Stimulated activated CD4-positive, alpha-beta T cell treated with anti-CD3 and anti-CD28 coated beads, Interleukin-4, amount 100 ng/mL, for 48 hours (primary cell): ENCODE measurements at places on chromosomes 7 and 10.

DNA sequence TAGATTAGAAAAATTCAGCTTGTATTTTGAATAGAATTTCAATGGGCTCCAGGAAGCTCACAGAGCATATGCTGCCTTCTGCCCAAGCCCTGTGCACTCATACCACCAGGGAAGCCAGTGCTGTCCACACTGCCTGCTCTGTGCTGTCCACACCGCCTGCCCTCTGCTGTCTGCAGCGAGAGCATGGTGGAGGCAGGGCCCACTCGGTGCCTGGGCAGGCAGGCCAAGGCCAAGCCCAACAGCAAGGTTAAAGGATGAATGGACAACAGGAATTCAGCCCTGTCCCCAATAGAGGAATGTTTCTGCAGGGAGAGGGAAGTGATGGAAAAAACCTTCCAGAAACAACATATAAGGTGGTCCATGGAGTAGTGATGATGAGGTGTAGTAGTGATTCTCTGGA lies 146.8 kb downstream of the GFRA1 start:
- DNase-seq, result no peak

GRCh38 chr10:47372726-47373125 lies 11.4 kb downstream of the ZNF488 start:
- no peak for DNase-seq

DNA sequence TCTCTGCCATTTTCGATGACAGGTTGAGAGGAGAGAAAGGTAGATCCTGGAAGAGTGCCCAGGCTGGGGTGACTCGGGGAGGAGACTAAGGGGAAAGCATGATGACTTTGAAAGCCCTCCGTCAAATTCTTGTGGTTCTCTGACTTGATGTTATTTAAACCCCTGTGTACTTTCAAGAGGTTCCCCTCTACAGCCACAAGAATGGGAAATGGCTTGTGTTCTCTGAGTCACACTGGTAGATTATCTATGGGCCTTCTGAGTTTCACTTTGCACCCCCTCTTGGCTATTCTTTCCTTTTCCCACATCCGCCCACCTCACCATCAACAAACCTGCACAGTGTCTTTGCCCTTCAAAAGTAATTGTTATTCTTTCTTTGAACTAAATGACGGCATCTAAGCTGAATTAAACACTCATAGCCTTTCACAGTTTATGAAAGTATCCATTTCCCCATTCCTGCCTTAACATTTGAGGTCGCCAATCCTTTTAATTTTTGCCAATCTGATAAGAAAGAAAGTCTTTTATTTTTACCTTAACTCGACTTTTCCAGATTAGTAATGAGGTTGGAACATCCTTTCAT lies 24.1 kb downstream of the PRF1 start:
- DNase-seq, result peak; percentile 61

GRCh38 chr10:126838316-126838715 lies 66.9 kb upstream of the DOCK1 start:
- no peak for DNase-seq

- DNase-seq, result no peak
These were observed 1.0 kb downstream of the CACNA2D1 start for GRCh38 chr7:82442492-82443035.

DNA sequence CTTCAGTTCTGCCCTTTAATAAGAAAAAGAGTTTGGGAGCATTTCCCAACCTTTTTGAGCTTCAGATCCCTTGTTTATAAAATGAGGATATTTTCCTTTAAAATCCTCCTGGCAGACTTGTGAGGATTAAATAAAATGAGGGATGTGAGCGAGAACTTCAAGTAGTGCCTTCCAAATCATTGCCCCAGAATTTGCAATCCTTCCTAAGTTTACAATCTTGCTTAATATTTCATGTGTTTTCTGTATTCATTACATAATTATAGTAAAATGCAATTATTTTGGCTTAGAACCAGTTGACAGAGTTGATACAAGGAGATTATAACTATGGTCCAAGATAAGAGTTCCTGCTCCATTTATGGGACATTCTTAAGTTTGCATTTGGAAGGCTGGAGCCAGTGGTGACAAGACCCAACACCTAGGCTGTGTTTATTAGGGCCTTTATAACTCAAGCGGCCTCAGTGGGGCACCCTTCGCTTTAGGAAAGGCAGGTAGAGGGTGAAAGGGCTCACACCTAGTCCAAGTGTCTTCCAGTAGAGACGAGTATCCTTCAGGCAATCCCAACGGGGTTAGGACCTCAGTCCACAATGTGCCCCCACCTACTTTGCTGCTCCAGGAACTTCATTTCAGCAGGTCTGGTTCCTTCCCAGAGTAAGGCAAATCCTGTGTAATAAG lies 317.5 kb downstream of the WDR11 start:
- DNase-seq, result no peak

- peak; percentile 24 for DNase-seq
These were observed 297.1 kb upstream of the NFE2L3 start for GRCh38 chr7:25854608-25855497.

DNA sequence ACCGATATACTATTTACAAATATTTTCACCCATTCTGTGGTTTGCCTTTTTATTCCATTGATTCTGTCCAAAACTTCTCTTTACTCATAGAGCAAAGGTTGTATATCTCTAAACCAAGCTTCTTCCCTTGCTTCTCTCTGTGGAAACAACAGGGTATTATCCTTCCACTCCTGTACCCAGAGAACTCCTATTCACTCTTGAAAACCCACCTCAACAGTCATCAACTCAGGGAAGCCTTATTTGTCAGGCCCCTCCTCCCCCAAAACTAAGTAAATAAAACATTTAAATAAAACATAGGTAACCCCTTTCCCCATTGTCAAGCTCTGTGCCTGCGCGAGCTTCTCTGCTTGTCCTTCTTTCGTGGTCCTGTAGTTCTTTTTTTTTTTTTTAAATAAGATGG lies 44.6 kb downstream of the GTF2IRD1 start:
- no peak for DNase-seq

DNA sequence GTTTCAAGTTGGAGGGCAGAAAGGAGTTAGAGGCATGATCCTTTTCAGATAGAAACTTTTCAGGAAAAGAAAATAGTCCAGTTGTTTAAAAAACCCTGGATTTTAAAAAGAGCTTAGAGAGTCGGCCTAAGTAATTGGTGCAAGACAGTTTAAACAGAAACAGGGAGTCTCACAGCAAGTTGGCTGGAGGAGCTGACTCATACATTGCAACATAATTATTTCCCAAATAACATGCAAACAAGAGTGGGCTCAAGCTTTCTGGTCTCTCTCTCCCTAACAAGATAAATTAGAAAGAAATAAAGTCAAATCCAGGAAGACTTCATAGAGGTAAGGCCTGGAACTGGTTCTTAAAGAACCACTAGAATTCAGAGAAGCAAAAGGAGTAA lies 100.3 kb upstream of the AGBL3 start:
- DNase-seq, result no peak

DNA sequence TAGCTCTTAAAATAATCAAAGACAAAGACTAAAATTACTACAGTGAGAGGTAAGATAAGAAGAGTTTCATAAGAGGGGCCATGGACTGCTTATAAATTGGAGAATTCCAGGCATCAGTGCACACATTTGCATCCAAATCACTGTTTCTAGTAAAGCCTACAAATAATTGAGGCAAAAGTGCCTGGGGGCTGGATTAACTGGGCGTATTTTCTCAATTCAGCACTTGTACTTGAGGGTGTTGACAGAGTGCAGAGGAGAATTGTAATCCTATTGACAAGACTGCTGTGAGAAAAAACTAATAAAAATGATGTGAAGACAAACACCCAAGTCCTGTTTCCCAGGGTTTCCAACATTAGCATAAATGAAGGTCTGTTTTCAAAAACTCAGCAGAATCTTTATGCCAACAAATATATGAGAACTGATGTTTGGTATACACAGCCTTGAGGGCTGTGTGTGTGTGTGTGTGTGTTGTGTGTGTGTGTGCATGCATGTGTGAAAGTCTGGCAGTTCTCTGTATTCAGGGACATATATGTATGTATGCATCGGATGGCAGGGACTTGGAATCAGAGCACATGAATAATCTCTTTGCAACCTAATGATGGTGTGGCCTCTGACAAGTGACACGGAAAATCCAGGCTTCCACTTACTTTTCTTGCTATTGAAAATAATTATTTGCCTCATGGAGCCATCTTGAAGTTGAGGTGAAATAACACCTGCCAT lies 182.1 kb upstream of the CDC14C start:
- DNase-seq, result no peak

DNA sequence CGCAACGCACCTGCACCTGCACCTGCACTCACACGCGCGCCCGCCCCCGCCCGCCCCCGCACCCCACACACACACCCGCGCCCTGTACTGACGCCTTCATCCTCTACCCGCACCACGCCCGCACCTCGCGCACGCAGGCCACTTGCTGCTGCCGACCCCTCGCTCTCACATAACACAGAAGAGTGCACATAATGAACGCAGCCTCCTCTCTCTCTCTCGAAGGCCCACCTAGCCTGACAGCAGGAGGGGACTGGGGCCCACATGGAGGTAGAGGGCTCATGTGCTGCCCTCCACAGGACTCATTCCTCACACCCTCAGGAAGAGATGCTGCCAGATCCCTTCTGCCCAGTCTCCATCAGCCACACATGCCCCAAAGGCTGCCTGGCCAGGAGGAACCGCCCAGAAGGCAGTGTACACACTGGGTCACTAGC lies 432 bp upstream of the CAMK2B start:
- DNase-seq, result no peak

- no peak for DNase-seq
These were observed 147.3 kb upstream of the PDE1C start for GRCh38 chr7:32217341-32218153.

GRCh38 chr10:31623947-31624346 lies 304.7 kb downstream of the ARHGAP12 start:
- DNase-seq, result no peak

DNA sequence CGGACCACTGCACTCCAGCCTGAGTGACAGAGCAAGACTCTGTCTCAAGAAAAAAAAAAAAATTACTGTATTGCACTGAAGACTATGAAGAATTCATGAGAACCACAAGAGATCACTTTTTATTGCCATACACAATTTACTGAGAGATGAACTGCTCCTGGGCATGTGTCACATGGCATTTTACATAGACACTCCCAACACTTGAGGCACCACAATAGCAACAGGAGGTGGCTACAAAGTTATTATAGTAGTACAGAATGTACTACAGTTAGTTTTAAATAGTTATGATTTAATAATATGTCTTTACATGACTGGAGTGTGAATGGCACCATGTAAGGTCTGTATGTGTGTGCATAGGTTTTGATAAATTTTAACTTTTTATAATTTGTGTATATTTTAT lies 70.6 kb downstream of the KMT2E start:
- DNase-seq, result no peak

DNA sequence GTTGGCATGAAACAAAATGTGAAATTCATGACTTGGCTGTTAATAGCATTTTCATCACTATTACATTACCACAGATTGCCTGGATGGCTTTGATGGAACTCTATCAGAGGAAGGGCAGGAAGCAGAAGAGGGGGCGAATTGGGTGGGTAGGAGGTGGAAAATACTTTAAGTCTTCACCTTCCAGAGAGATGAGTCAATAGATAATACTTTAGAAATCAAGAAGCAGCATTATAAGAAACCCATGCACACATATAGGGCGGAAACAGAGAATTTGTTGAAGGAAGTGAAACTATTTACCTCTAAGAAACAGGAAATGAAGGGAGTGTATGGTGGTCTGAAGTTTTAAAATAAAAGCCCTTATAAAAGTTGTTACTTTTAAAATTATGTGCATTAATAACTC lies 152.1 kb upstream of the TARP start:
- DNase-seq, result no peak

DNA sequence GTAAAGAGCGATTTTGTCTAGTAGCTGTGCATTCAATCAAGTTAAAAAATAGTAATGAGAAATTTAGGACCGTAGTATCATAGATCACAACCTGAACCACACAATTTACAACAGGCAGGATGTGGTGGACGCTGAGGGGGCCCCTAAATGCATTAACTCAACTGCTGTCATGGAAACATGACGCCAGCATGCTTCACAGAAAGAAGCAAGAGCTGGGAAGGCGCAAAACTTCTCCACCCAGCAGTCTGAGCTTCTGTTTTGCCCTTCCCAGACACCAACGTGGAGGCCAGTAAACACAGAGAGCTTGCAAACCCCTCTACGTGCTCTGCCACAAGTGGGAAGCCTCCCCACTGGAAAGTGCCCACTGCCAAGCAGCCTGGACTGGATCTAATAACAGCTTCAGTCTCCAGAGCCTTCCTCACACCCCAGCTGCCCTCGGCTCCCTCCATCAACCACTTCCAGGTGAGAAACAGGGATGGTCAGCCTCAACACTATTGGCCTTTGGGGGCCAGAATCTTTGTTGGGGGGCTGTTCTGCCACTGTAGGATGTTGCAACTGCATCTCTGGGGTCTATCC lies 151.8 kb downstream of the SFMBT2 start:
- DNase-seq, result peak; percentile 45

DNA sequence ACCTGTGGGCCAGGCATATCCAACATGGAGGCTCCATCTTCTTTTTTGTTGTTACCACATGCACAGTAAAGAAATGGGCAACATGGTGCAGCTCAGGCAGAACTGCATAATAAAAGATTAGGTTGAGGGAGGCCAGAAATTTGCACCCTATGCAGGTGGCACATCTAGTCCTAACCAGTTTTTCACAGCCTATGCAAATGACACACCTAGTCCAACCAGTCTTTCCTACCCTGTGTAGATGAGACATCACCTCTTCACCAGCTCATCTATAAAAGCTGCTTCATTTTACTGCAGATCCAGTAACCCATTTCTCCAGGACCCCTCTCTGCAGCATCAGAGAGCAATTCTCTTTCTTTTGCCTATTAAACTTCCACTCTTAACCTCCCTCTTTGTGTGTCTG lies 411.0 kb upstream of the PCDH15 start:
- no peak for DNase-seq

GRCh38 chr7:26416004-26416403 lies 124.3 kb downstream of the SNX10 start:
- DNase-seq, result no peak

DNA sequence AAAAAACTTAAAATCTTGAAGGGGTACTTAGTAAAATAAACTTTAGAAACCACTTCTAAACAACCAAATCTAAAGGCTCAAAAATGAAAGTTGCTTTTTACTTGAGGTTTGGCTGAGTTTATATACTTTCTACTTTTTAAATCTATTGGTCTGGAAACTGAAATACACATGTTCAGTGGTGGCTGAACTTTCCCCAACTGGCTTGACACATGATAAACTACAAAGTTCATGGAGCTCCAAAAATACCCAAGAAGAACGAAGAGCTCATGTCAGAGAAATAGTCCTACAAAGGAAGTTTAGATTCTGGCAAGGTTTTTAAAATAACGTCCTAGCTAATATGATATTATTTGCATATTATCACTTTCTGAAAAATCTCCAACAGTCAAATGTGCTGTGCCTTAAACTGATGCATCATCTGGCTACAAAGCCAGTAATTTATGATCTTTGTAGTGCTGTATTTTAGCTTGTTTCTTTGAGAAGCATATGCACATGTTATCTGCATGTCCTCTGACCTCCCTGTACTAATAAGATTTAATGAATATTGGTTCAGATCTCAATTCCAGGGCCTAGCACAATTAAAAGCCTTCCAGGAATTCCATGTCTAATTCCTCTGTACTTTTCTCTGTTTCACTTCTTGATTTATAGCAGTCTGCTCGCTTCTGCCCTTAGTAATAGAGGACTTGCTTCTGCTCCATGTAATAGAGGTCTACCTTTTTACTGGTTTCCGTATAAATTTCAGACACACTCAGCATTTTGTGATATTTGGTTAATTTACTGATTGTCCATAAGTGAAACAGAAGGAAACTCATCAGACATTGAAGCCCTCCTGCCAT lies 28.2 kb downstream of the SEMA3C start:
- DNase-seq, result no peak

- DNase-seq, result no peak
These were observed 69.8 kb downstream of the SCRN1 start for GRCh38 chr7:29919790-29920189.

GRCh38 chr10:72274730-72275350 lies 1.1 kb downstream of the DDIT4 start:
- peak; percentile 67 for DNase-seq

- no peak for DNase-seq
These were observed 784.5 kb upstream of the IGFBP3 start for GRCh38 chr7:46705386-46706255.
